ENCODE measurements at places on chromosomes 1 and 21.

- DNase-seq: no peak
Measured at GRCh38 chr1:156160000-156160742, 6.8 kb downstream of the SEMA4A start.

DNA sequence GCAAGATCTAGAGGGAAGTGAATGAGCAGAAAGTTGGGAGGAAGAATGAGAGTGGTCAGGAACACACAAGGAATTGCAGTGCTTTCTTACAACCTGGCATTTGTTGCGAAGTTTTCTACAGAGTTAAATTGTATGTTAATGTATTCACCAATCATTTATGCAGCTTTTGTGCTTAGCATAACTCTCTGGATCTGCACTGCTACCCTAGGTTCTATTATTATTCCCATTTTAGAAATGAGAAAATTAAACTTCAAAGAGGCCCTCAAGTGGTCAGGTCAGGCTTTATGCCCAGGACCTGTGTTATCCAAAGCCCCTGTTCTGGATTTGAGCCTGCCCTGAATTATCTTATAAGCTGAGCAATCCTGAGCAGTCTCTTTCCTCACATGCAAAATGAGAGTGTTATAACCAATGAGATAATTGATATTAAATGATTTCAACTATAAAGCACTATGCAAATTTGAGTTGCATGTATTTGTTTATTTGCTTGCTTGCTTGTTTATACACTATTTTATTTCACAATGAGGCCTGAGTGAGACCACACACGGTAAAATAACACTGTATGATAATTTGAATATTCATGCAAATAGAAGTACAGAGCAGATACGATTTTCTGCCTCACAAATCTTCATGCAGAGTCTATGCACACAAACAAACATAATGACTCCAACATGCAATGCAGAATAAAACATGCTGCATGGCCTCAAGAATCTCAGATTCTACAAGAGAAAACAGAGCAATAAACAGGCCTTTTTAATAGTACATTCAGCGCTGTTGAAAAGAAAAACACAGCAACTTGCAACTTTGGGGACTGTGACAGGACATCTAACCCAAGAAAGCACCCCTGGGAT, 323.0 kb downstream of the PLPP3 start:
- no peak for DNase-seq

GRCh38 chr1:219459351-219460080, 153.4 kb downstream of the ZC3H11B start:
- no peak for DNase-seq

- DNase-seq: no peak
Measured at GRCh38 chr1:156026588-156026987, 5.8 kb upstream of the SSR2 start.

GRCh38 chr1:109659145-109659544, 3.2 kb downstream of the GSTM4 start:
- no peak for DNase-seq

- no peak for DNase-seq
Measured at GRCh38 chr1:213327017-213327667, 276.1 kb downstream of the RPS6KC1 start.

GRCh38 chr1:193183019-193183627, 3.3 kb downstream of the B3GALT2 start:
- DNase-seq: no peak

DNA sequence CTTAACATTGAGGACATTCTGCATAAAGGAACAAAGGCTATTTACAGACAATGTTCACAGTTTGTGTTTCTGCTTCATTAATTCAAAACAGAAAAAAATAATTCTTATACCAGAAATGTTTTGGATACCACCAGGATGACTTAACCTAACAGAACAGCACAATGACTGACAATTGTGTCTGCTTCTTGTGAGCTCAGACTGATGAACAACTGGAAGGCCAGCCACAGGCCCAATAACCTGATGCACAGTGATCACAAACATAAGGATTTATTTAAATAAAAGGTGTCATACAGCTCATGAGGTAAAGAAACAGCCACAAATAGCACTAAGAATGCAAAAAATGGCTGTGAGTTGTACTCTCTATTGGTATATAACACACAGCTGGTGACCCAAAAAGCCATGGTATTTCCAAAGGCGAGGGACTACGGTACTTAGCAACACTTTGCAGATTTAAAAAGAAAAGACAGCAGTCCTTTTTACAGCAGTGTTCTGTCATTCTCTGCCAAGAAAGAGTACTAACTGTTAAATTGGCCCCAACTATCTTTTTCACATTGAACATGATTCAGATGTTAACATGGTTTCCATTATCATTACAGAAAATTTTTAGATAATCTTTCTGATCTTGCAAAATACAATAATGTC, 32.1 kb upstream of the DDAH1 start:
- no peak for DNase-seq

DNA sequence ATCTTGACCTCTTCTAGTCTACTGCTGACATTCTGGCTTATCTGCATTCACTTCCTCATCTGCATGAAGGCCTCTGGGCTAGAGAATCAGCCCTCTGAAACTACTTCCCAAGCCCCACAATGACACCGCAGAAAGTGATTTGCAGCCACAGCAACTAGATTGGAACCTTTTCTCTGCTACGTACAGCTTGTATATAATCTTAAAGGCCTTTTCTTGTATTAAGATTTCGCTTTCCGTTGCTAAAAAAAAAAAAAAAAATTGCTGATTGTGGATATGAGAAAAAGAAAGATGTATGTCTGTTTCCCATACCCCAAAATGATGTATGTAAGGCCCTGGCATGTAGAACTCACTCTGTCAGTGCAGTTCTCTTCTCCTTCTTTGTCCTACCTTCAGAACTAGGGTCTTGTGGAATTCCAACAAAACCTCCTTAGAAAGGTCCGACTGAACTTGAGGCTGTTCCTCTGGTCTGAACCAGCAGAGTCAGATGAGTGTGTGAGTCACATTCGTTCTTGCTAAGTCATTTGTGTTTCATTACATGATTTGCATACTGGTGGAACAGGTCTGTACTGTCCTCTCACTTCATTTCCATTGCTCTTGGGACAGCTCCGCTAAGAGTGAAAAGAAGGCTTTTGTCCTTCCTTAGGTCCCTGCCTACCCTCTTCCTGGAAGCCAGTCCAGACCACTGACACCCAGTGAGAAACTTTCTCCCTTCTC, 62.7 kb downstream of the PLPP3 start:
- no peak for DNase-seq

GRCh38 chr1:52623812-52624211, 9.2 kb upstream of the SHISAL2A start:
- no peak for DNase-seq

DNA sequence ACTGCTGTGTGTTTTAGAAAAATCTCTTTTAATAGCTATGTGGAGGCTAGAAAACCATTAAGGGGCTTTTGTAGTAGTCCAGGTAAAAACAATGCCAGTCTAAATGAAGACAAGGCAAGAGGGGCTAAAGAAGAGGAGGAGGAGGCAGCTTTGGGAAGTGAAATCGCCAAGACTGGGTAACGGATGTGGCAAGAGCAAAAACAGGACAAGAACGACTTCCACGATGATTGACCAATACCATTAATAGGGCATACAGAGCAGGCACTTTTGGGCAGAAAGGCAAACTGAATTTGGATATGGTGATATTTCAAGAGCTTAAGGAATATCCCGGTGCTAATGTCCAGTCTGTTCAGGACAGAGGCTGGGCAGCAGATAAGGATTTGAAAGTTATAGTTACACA, 22.0 kb downstream of the COA6 start:
- no peak for DNase-seq

DNA sequence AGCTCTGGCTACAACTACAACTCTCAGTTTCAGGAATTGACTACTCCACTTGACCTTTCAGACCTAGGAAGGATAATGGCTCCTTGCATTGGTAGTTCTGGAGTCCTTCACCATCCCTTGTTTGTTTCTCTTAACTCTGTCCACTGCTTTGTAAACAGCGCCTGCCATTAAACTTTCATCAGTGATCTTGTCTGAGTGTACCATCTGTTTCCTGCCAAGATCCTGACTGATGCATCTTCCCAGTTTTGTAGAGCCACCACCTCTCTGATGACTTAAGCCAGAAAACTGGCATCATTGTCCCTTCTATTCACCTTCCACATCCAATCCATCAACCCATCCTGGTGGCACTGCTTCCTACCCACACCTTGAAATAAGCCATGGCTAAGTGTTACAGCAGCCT, 15.2 kb downstream of the MAP10 start:
- DNase-seq: no peak

- DNase-seq: no peak
Measured at GRCh38 chr1:162908236-162908635, 47.3 kb upstream of the CCDC190 start.

GRCh38 chr1:94926126-94926914, 590 bp downstream of the CNN3 start:
- peak; percentile 0 for DNase-seq

DNA sequence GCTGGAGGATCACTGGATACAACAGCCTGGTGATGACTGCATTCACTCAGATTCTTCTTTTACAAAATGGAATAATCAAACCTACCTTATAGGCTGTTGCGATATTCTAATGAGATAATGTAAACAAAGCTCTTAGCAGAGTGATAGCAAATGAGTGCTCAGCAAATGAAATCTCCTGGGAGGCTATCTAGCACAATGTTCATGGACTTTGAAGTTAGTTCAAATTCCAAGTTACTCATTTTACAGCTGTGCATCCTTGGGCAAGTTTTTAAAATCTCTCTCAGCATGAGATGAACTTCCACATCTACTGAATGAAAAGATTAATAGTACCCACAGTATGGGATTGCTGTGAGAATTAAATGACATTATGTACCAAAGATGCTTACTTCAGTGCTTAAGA, 80.8 kb upstream of the PAPPA2 start:
- DNase-seq: no peak

GRCh38 chr1:41864471-41865040, 54.2 kb downstream of the HIVEP3 start:
- DNase-seq: no peak

DNA sequence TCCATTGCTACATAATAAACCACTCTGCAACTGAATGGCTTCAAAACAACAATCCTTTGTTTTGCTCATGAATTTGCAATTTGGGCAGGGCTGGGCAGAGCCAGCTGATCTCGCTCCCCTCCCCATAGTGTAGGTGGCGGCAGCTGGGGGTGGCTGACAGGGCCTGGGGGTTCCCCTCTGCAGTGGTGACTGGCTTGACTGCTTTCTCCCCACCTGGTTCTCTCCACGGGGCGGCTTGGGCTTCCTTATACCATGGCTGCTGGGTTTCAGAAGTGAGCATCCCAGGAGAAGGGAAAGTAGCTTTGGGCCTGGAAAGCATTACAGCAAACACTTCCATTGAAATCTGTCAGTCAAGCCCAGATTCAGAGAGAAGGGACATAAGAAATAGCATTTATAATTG, 129.7 kb upstream of the ZBTB40 start:
- no peak for DNase-seq

DNA sequence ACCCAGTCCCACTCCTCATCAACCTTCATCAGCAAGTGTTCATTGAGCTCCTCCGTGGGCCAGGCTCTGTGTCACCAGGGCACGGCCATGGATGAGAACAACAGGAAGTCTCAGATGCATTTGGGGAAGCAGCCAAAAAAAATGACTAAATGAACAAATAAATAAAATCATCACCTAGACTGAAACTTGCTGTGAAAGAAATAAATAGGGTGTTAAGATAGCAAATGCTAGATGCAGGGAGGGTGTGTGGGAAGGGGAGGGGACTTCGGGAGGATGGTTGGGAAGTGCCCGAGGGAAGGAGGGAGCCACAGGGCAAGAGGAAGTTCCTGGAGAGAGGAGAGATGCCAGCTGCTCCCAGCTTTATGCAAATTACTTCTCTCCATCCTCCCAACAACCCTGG, 696.7 kb downstream of the PTPRU start:
- no peak for DNase-seq

DNA sequence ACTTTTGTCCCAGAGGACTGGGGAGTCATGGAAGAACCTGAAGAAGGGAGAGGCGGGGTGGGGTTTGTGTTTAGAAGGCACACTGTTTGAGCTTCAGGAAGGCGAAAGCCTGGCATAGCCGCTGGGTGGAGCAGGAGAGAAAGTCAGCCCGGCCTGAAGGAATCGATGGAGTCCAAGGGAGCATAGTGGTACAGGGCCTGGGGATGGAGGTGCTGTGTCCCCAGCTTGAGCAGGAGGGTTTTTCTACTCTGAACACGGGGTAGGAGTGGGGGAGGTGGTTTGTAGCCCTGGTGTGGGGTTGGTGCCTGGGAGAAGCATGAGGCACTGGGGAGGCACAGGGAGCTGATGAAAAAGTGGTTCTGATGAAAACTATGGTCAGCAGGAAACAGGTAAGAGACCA, 4.7 kb upstream of the CCDC24 start:
- DNase-seq: no peak

DNA sequence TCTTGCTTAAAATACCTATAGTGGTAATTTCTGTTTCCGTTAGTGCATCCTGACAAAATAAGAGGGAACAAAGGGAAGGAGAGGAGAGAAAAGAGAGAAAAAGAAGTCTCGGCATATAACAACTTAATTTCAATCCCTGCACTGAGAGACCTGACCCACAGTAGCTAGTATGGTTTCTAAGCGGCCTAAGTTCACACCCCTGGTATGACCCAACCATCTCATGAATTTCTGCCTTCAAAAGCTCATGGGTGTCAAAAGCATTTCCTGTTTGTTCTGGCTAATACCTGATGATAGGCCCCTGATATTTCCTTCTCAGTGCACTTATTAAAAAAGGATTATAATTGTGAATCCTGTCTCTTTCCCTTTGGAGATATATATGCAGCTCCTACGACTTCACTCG, 32.1 kb upstream of the RGS1 start:
- DNase-seq: no peak

DNA sequence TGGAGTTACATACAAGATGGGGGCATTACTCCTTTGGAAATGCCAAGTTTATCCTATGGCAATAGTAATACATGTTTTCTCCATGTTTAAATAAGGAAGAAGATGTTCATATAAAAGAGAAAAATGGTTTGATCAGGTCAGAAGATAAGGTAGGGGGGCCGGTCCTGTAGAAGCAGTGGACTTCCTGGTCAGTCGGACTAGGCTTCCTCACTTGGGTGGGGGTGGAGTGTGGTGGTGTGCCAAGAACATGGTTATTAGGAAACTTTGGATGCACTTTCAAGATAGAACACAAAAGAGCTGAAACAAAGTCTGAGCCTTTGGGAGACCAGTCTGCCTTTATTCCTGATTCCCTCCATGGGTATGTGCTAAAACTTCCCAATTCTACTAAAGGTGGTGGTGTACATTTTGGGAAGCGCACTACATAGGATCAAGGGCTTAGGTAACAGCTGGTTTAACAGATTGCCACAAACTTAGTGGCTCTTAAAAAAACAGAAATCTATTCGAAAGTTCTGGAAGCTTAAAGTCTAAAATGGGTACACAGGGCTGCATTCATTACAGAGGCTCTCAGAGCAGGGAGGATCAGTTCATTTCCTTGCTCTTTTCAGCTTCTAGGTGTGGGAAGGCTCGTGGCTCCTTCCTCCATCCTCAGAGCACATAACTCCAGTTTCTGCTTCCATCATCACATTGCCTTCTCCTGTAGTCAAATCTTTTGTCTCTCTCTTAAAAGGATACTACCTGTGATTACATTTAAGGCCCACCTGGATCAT, 64.6 kb downstream of the KDM1A start:
- DNase-seq: no peak

GRCh38 chr1:6268415-6268814, 7.5 kb upstream of the GPR153 start:
- no peak for DNase-seq
